HCT116 (cell line): ENCODE measurements at places on chromosomes 1 and 21. TPM values are rescaled to one million over a fixed set of nuclear protein-coding genes. Genes with fewer than 3 reads are reported as not detected.

The GPR52 gene
- total RNA-seq, result 0.34 TPM

DNA sequence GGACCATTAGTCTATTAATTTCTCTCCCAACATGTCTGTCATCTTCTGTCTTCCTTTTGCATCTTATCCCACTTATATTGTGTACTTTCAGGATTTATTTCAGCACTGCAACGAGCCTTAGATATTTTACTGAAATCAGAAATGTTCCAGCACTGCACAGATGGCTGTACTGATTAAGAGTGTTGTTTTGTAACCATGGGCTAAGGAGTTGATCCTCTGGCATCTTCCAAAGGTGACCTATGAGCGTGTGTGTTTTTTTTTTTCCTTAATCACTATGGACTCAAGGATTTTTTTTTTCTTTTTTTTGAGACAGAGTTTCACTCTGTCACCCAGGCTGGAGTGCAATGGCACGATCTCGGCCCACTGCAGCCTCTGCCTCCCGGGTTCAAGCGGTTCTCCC lies 7.1 kb upstream of the DDX59 start:
- no peak overlapping the region for H3K4me3 ChIP-seq
- no peaks in the 10 kb centered on the region for H3K36me3 ChIP-seq
- H3K27me3 ChIP-seq, result no peaks in the 10 kb centered on the region
- H3K4me1 ChIP-seq, result no peaks in the 10 kb centered on the region

DNA sequence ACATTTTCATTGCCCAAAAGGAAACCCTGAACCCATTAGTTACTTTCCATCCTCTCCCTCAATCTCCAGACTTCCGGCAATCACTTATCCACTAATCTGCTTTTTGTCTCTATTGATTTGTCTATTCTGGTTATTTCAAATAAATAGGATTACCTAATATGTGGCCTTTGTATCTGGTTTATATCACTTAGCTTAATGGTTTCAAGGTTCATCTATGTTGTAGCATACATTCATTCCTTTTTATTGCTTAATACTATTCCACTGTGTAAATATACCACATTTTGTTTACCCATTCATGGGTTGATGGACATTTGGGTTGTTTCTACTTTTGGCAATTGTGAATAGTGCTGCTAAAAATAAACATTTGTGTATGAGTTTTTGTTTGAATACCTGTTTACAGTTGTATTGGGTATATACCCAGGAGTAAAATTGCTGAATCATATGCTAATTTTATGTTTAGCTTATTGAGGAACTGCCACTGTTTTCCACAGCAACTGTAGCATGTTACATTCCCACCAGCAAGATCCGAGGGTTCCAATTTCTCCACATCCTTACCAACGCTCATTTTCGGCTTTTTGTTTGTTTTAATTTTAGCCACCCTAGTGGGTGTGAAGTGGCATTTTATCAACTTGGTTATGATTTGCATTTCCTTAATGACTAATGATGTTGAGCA lies 2.5 kb upstream of the SLC25A44 start:
- no peak overlapping the region for H3K27ac ChIP-seq
- H3K4me3 ChIP-seq, result no peak overlapping the region
- peaks cover 14% of the 10 kb centered on the region for H3K4me1 ChIP-seq
- H3K36me3 ChIP-seq, result no peaks in the 10 kb centered on the region
- DNase-seq, result no peak
- H3K27me3 ChIP-seq, result no peaks in the 10 kb centered on the region

- H3K27me3 ChIP-seq, result no peaks in the 10 kb centered on the region
- H3K36me3 ChIP-seq, result no peaks in the 10 kb centered on the region
- H3K27ac ChIP-seq, result no peak overlapping the region
- peaks cover 17% of the 10 kb centered on the region for H3K4me1 ChIP-seq
Measured at GRCh38 chr1:20601129-20601825, 12.4 kb downstream of the CDA start.

The OPRD1 gene
- total RNA-seq, result not detected

DNA sequence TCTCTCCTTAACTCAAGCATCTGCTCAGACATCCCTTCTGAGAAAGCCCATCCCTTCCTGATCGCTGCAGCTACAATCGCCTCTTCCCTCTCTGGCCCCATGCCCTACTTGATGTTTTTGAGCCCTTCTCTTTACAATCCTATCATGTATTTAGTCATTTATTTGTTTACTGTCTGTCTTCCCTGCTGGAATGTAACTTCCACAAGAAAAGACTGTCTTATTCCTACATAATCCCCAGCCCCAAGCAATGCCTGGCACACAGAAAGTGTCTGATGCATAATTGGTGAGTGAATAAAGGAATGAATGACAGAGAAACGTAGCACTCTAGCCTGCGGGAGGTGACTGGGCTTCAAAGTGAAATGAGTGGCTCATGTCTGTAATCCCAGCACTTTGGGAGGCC lies 25.4 kb downstream of the ECE1 start:
- no peak for DNase-seq
- no peak overlapping the region for H3K4me3 ChIP-seq
- peaks cover 34% of the 10 kb centered on the region for H3K4me1 ChIP-seq
- no peaks in the 10 kb centered on the region for H3K27me3 ChIP-seq
- H3K36me3 ChIP-seq, result peaks cover 15% of the 10 kb centered on the region; the same call in 1 of the 2 replicates
- H3K27ac ChIP-seq, result no peak overlapping the region

DNA sequence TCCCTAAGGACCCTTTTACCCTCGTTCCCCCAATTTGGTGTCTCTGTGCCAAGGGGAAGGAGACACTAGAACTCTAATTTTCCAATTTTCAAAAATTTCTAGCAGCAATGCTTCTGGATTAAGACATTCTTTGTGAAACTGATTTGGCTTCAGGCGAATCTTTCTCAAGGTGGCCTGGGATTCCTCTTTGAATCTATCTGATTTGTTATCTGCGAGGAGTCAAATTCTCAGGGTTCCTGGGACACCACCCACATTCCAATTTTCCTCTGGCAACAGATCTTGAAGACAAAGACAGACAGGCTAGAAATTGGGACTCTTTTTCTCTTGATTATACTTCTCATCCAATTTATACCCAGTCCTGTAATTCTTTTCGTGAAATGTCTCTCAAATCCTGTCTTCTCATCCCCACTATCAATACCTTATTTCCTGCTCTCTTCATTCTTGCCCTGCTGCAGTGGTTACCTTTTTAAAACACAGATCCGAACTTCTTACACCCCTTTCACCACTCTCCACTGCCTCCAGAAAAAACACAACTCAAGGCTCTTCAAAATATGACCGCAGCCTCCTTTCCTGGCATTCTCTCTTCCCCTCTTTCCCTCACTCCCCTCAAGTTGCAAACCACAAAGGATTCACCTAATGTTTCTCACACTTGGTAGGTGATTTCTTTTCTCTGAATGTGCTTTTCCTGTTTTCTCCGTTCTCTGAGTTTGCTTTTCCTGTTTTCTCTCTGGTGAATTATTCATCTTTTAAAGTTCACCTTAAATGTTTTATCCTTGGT lies 2.7 kb upstream of the MPZL1 start:
- DNase-seq, result no peak
- no peaks in the 10 kb centered on the region for H3K36me3 ChIP-seq
- H3K27ac ChIP-seq, result no peak overlapping the region
- no peak overlapping the region for H3K4me3 ChIP-seq

The CCDC190 gene
- not detected for total RNA-seq
